ENCODE measurements at places on chromosomes 1 and 21. TPM values are rescaled to one million over a fixed set of nuclear protein-coding genes. Genes with fewer than 3 reads are reported as not detected.
A peak's percentile ranks its signal among the peaks of the same experiment; 100 is the strongest.

GRCh38 chr1:74689621-74690363 is 16.2 kb upstream of the ERICH3 start:
- no peak for DNase-seq
- H3K36me3 ChIP-seq: no peaks in the 10 kb centered on the region
- H3K4me3 ChIP-seq: no peak overlapping the region
- H3K27me3 ChIP-seq: no peaks in the 10 kb centered on the region
- H3K4me1 ChIP-seq: peaks cover 7% of the 10 kb centered on the region
- H3K27ac ChIP-seq: no peak overlapping the region

DNA sequence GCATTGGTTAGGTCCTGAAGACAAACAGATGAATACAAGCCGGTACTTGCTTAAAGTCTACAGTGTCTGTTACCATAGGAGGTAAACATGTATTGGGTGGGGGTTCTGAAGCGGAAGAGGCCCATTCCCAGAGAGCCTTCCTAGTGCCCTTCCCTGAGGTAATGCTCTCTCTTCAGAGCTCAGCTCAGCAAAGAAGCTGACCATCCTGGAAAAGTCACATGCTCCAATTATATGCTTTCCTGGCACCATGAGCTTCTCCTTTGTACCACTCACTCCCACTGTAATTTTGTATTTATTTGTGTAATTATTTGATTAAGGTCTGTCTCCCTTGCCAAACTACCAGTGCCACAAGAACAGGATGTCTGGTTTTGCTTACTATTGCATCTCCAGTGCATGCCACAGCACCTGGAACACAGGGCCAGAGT is 42.0 kb downstream of the RAB3B start:
- H3K4me1 ChIP-seq: peaks cover 5% of the 10 kb centered on the region
- H3K36me3 ChIP-seq: no peaks in the 10 kb centered on the region
- DNase-seq: no peak
- no peaks in the 10 kb centered on the region for H3K27me3 ChIP-seq
- H3K4me3 ChIP-seq: no peak overlapping the region
- H3K27ac ChIP-seq: no peak overlapping the region

GRCh38 chr1:93002781-93003180 is 41.5 kb upstream of the DIPK1A start:
- no peaks in the 10 kb centered on the region for H3K36me3 ChIP-seq
- no peak for DNase-seq
- H3K4me1 ChIP-seq: no peaks in the 10 kb centered on the region
- no peak overlapping the region for H3K4me3 ChIP-seq
- peaks cover 12% of the 10 kb centered on the region for H3K27me3 ChIP-seq

GRCh38 chr1:177383715-177384114 is 213.0 kb downstream of the BRINP2 start:
- H3K4me3 ChIP-seq: no peak overlapping the region
- H3K27ac ChIP-seq: no peak overlapping the region
- no peaks in the 10 kb centered on the region for H3K36me3 ChIP-seq
- DNase-seq: peak; percentile 6

- DNase-seq: no peak
- peaks cover 4% of the 10 kb centered on the region for H3K36me3 ChIP-seq
- no peaks in the 10 kb centered on the region for H3K4me1 ChIP-seq
- no peaks in the 10 kb centered on the region for H3K27me3 ChIP-seq
Observed at GRCh38 chr1:20884513-20884912, 97.4 kb upstream of the HP1BP3 start.

DNA sequence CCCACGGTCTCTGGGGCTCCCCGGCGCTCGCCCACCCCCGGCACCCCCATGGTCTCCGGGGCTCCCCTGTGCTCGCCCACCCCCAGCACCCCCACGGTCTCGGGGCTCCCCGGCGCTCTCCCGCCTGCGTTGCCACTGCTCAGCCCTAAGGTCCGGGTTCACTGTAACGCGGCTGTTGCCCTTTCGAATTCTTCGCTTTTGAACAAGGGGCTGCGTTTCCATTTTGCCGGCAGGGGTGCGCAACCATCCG is 5.2 kb upstream of the FTCD start:
- peaks cover 8% of the 10 kb centered on the region for H3K27me3 ChIP-seq
- H3K27ac ChIP-seq: no peak overlapping the region
- H3K4me1 ChIP-seq: no peaks in the 10 kb centered on the region

DNA sequence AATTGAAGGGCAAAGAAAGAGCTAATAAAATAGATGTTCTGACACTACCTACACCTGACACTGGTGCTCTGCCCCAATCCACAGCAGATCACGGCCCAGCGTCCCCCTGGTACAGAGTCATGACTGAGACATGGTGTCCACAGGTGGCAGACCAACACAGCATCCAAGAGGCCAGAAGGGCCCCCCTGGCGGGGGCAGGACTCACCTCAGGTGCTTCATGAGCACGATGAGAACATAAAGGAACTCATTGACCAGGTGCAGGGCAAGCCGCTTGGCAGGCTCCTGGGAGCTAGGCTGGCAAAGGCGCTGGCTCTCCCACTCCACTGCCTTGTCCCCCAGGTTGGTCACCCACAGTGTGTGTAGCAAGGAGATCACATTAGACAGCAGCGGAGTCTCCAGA is 20.4 kb downstream of the MRAP start:
- H3K4me1 ChIP-seq: peaks cover 6% of the 10 kb centered on the region
- H3K36me3 ChIP-seq: peaks cover 63% of the 10 kb centered on the region
- no peaks in the 10 kb centered on the region for H3K27me3 ChIP-seq
- H3K4me3 ChIP-seq: no peak overlapping the region

DNA sequence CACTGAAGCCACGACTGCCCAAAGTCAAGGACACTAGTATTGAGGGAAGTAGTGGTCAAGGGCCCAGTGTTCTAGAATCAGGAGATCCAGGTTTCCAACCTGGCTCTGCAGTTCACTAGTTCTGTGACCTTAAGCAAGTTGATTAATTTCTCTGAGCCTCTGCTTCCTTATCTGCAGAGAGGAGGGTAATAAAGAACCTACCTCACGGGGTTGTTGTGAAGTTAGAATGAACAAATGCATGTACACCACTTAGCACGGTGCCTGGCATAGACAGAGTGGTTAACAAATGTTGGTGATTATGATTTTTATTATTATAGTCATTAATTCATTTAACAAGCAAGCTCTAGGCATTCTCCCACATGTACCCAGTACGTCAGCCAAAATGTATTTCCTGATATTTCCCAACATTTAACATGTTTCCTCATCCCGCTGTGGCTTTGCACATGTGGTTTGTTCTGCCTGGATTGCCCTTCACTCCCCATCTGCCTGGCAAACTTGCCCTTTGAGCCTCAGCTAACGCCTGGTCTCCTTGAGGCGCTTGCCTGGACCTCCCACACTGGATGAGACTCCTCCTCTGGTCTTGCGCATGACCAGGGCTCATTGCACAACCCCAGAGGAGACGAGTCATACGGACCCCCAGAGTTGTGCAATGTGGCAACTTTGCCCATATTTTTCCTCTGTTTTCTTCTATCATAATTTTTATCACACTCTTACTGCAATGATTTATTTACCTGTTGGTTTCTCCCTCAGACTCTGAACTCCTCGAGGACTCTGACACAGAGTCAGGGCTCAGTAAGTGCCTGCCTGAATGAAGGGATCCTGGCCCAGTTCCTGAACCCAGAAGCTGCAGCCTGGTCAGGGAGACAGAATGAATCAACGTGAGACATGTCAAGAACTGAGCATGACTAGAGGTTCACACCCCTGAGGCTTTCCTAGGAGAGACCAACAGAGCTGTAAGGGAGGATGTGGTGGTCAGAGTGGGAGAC is 20.7 kb upstream of the MFSD2A start:
- H3K4me3 ChIP-seq: no peak overlapping the region
- H3K36me3 ChIP-seq: no peaks in the 10 kb centered on the region
- no peak overlapping the region for H3K27ac ChIP-seq
- no peaks in the 10 kb centered on the region for H3K4me1 ChIP-seq
- DNase-seq: peak; percentile 73

DNA sequence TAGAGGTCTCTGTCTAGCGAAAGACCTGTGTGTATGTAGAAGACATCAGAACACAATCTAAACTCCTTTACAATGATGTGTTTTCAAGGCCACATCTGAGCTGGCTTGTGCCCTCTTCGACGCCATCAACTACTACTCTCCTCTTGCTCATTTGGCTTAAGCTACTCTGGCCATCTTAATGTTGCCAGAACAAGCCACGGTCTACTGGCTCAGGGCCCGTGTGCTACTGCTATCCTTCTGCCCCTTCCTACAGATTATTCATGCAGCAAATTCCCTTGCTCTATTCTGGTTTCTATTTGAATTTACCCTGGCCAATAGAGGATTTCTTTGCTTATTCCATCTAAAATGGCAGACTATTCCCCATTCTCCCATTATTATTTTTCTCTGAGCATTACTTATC is 121.7 kb downstream of the ZZZ3 start:
- DNase-seq: no peak
- no peak overlapping the region for H3K4me3 ChIP-seq
- H3K27me3 ChIP-seq: no peaks in the 10 kb centered on the region

DNA sequence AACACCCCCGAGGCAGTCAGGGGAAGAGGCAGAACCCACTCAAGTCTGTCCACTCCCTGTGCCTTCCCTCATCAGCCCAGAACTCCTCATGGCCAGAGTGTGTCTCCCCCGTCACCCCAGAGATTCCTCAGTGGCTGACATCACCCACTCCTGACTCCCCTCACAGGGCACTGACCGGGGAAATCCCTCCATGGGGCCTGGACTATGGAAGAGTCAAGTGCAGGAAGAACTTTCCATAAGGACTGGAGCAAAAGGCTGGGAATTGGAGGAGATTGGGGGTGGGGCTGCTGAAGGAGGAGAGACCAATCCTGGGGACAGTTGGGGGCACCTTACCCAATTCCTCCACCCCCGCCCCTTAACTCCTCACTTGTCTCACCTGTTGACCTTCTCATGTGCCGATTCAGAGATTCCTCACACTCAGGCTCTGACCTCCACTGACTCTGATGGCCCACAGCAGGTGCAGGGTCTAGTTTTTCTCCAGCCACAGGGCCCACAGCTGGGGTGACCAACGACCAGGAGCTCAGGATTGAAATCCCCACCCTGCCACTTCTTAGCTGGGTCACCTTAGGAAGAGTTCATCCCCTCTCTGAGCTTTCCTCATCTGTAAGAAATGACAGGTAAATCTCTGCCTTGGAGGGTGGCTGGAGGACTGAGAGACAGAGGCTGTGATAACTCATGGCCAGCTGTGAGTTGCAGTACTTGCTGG is 481 bp upstream of the EXTL1 start:
- H3K4me3 ChIP-seq: peak overlapping the region; percentile 58
- H3K27me3 ChIP-seq: no peaks in the 10 kb centered on the region
- peak overlapping the region; percentile 82 for H3K27ac ChIP-seq
- H3K36me3 ChIP-seq: no peaks in the 10 kb centered on the region

DNA sequence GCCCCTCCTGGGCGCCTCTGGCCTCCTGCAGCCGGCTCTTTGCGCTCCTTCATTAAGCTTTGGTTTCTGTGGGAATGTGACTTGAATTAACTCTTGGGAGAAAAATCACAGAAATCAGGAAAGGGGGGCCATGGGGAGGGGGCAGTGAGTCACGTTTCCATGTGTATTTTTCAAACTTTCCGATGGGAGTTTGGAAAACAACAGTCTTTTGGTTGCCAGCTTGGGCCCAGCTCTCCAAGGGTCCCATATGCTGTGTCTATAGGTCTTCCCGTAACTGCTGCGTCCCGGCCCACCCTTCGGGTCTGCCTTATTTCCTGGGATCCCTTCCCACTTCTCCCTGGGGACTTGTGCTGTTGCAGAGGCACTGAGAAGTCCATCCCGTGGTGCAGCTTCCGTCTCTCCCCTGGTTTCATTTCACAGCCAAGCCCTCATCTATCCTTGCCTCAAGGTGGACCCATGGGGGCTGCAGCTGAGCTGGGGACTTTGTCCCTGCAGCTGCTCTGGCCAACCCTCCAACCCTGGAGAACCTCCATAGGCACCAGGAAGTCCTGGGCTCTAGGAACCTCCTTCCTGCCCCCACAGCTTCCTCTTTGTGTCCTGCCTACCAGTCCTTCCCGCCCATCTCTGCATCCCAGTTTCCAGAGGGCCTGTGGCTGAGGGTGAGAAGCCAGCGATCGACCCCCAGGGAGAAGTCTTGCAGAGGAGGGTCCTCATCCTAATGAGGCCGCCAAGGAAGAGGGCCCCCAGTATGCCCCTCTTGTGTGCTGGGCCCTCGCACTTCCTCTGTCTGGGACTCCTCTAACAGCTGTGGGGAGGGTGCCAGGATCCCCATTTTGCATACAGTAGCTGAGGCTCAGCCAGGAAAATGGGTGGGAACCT is 11.6 kb upstream of the LMNA start:
- H3K27me3 ChIP-seq: no peaks in the 10 kb centered on the region
- H3K4me3 ChIP-seq: no peak overlapping the region
- no peaks in the 10 kb centered on the region for H3K36me3 ChIP-seq
- peak overlapping the region; percentile 88 for H3K27ac ChIP-seq

DNA sequence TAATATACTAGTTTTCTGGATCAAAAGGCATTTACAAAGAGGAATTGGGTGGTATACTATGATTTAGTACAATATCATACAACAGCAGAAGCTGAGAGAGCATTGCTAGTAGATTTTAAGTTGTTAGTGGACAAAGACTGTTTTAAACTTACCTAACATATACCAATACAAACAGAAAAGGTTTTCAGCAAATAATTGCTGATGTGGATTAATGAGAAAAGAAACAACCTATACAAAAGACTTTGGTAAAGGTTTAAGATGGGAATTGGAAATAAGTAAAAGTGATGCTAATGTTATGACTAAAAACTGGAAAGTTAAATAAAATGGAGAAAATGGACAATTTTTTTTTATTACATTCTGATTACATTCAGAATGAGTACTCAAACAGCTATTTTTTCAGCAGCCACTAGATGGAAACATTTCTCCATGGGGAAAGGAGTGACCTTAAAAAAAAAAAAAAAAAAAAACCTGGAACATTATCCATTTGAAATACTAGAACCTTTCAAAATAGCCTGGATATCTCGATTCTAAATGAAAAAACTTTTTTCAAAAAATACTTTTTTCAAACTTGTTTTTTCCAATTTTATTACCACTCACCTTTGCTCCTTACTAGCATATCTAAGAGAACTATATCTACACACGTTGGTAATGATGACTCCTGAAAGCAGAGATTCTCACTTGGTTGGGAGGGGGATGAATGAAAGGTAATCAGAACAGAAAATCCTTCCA is 55.4 kb downstream of the EPRS1 start:
- H3K4me1 ChIP-seq: no peaks in the 10 kb centered on the region
- no peaks in the 10 kb centered on the region for H3K27me3 ChIP-seq
- H3K4me3 ChIP-seq: no peak overlapping the region
- peaks cover 27% of the 10 kb centered on the region for H3K36me3 ChIP-seq

Gene CCDC27
- total RNA-seq: not detected

Gene RAB7B
- 8.1 TPM for total RNA-seq

Gene MANEAL
- 0.67 TPM for total RNA-seq

Gene HES5
- 0.22 TPM for total RNA-seq

Gene PTPRC
- 0.20 TPM for total RNA-seq

Measured in astrocyte (in vitro differentiated cells and primary cell).